Mucosa of descending colon (tissue), 3 donors: ENCODE measurements at places on chromosomes 2 and 18.
A peak's percentile ranks its signal among the peaks of the same experiment; 100 is the strongest.

GRCh38 chr2:130243359-130243758 lies 45.1 kb upstream of the TUBA3E start:
- DNase-seq: no peak

DNA sequence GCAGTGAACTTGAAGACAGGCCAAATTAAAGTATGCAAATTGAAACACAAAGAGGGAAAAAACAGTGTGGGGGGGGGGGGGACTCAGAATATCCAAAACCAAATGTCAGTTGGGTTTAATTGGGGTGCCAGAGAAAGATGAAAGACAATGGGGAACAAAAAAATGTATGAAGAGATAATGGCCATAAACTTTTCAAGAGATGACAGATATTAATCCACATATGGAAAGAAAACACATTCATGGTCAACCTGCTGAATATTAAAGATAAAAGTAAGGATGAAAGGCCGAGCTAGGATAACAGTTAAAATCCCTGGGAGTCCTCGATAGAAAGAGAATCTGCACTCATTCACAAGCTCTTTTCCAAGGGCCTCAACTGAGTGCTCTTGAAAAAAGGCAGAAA lies 26.6 kb downstream of the SMAD2 start:
- DNase-seq: no peak

- no peak for DNase-seq
Observed at GRCh38 chr2:195830968-195831950, 174.2 kb downstream of the SLC39A10 start.

- DNase-seq: no peak
Observed at GRCh38 chr2:97737421-97738178, 24.2 kb downstream of the ZAP70 start.

DNA sequence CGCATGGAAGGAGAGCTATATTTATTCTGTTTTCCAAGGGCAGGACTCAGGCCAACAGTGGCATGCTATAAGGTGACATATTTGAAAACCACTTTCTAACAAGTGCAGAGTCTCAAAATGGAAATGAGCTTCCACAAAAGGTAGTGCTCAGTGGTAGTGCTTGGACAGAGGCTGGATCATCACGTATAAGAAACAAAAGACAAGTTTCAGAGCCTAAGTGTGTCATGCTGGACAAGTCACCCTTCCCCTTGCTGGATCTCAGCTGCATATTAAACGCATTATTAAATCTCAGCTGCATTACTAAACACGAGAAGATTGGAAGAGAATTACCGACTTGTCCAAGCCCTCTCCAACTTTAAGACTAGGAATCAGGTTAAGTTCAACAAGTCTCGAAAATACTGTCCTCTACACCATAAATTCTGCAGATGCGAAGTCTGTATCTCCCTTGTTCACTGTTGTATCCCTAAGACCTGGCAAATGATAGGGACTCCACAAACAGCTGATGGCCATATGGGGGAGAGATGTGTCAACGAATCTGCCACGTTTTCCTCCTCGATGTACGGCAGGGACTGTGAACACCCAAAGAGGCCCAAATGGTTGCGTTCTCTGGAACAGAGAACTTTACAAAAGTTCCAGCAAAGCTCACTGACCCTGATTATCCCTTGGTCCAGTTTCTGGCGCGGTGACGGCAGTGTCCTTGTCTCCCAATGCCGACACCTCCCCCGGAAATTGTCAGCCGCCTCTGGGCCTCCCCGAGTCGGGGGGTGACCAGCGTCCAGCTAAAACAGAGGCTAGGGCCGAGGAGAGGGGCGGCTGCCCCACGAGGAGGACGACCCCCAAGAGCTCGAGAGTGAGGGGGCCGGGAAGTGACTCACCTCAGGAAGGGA lies 611 bp downstream of the NOL10 start:
- DNase-seq: peak; percentile 43

DNA sequence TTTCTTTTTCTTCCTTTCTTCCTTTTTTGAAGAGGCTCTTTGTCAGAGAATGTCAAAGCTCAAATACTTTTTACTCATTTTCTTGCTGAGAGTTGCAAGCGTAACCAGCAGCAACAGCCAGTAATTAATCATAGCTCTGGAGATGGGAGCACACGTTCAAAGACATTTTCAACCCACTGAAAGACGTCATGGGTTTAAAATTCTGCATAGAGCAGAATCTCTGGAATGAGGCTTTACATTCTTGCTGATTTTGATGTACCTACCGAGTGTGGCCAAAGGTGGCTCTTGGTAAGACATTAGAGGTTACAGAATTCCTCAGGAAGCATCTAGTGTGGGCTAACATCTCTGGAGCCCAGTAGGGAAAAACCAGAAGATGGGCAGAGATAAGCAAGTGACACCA lies 292.5 kb downstream of the MTX2 start:
- DNase-seq: no peak
